Caki2 (cell line): ENCODE measurements at places on chromosomes 11 and 22. TPM values are rescaled to one million over a fixed set of nuclear protein-coding genes. Genes with fewer than 3 reads are reported as not detected.

DNA sequence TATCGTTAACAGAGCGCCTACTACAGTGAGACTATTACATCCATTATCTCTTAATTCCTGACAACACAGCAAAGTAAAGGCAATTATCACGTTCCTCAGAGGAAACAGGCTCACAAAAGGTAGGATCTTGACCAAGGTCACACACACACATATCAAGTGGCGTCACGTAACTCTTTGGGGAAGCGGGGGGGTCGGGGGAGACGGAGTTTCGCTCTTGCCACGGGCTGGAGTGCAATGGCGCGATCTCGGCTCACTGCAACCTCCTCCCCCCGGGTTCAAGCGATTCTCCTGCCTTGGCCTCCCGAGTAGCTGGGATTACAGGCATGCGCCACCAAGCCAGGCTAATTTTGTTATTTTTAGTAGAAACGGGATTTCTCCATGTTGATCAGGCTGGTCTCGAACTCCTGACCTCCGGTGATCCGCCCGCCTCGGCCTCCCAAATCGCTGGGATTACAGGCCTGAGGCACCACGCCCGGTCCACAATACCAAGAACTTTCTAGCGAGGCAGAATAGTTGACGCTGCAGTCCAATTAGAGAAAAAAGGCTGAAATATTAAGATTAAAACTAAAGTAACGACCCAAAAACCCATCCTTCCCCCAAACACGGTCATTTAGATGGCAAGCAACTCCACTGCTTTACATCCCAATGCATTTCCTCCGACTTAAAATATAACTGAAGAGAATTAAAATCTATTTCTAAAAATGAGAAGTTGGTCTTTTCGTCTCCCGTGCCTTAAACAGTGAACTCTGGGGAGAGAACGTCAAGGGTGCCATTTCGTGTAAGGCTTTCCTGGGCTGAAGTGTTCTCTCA lies 1.2 kb downstream of the DDX17 start:
- no peak for DNase-seq

- DNase-seq = no peak
Observed at GRCh38 chr11:100964435-100964834, 165.2 kb downstream of the PGR start.

MIAT gene
- total RNA-seq = 0.20 TPM in 1 of 2 replicates, not detected in the other

OR51B2 gene
- total RNA-seq = not detected in 2 replicates

- no peak for DNase-seq
Observed at GRCh38 chr11:64929625-64930024, 5.1 kb downstream of the PPP2R5B start.
